Endothelial cell of umbilical vein (primary cell): ENCODE measurements at places on chromosomes 7 and 10. TPM values are rescaled to one million over a fixed set of nuclear protein-coding genes. Genes with fewer than 3 reads are reported as not detected.

XRCC2 gene
- 8.5 and 8.8 TPM in 2 replicates for total RNA-seq

FAM204A gene
- total RNA-seq = 68.7 and 73.7 TPM in 2 replicates

SYT15B gene
- 0.18 TPM in 1 of 2 replicates, not detected in the other for total RNA-seq

VGF gene
- not detected in 2 replicates for total RNA-seq

DENND2A gene
- 0.33 TPM in 1 of 2 replicates, not detected in the other for total RNA-seq

TRIM73 gene
- 1.2 and 2.0 TPM in 2 replicates for total RNA-seq

A1CF gene
- not detected in 2 replicates for total RNA-seq

AS3MT gene
- 0.95 TPM in 1 of 2 replicates, not detected in the other for total RNA-seq

FGFR2 gene
- not detected in 2 replicates for total RNA-seq

KIN gene
- 13.6 and 14.4 TPM in 2 replicates for total RNA-seq

OR2A14 gene
- not detected in 2 replicates for total RNA-seq

SLC26A4 gene
- total RNA-seq = 0.77 and 1.3 TPM in 2 replicates

RBM48 gene
- 12.0 and 13.1 TPM in 2 replicates for total RNA-seq

ANKRD1 gene
- 591 and 664 TPM in 2 replicates for total RNA-seq

HECW1 gene
- total RNA-seq = not detected in 2 replicates

LRRD1 gene
- total RNA-seq = 0.46 TPM in 1 of 2 replicates, not detected in the other

CRTAC1 gene
- 0.72 and 3.0 TPM in 2 replicates for total RNA-seq

NEUROD6 gene
- total RNA-seq = not detected in 2 replicates

C10orf62 gene
- total RNA-seq = not detected in 2 replicates

FLNC gene
- total RNA-seq = 81.8 and 81.9 TPM in 2 replicates

PTEN gene
- total RNA-seq = 75.3 and 76.9 TPM in 2 replicates

KIF11 gene
- total RNA-seq = 42.6 and 42.8 TPM in 2 replicates

LRIT1 gene
- not detected in 2 replicates for total RNA-seq

HABP2 gene
- total RNA-seq = not detected in 2 replicates

CFAP70 gene
- total RNA-seq = 0.12 and 0.27 TPM in 2 replicates

TSPAN12 gene
- 19.0 and 19.8 TPM in 2 replicates for total RNA-seq

CPVL gene
- not detected in 2 replicates for total RNA-seq

ALOX5 gene
- total RNA-seq = not detected in 2 replicates

GRB10 gene
- total RNA-seq = 240 and 243 TPM in 2 replicates

PNLIPRP1 gene
- total RNA-seq = not detected in 2 replicates

NANOS1 gene
- 0.40 and 0.76 TPM in 2 replicates for total RNA-seq

PNLIPRP2 gene
- not detected in 2 replicates for total RNA-seq

GTPBP4 gene
- total RNA-seq = 68.9 and 69.3 TPM in 2 replicates

SPDYE16 gene
- 0.22 TPM in 1 of 2 replicates, not detected in the other for total RNA-seq

KCP gene
- not detected in 2 replicates for total RNA-seq

LBX1 gene
- total RNA-seq = not detected in 2 replicates

IL15RA gene
- 16.1 and 18.8 TPM in 2 replicates for total RNA-seq

TAF6 gene
- 64.6 and 67.3 TPM in 2 replicates for total RNA-seq

ZCWPW1 gene
- total RNA-seq = 0.31 and 0.48 TPM in 2 replicates

CYTH3 gene
- 11.1 and 11.2 TPM in 2 replicates for total RNA-seq

CNPY1 gene
- not detected in 2 replicates for total RNA-seq

NUTM2E gene
- 0.30 TPM in 1 of 2 replicates, not detected in the other for total RNA-seq

MARCHF5 gene
- 48.0 and 55.7 TPM in 2 replicates for total RNA-seq

TFPI2 gene
- 33.1 and 65.9 TPM in 2 replicates for total RNA-seq

OR2A1 gene
- total RNA-seq = not detected in 2 replicates

EIF4EBP2 gene
- 46.6 and 47.0 TPM in 2 replicates for total RNA-seq

LLCFC1 gene
- total RNA-seq = not detected in 2 replicates

PTPRN2 gene
- total RNA-seq = 0.51 and 0.62 TPM in 2 replicates

MSMB gene
- not detected in 2 replicates for total RNA-seq

PALS2 gene
- total RNA-seq = 23.6 and 24.4 TPM in 2 replicates

NUDT13 gene
- 2.3 and 2.6 TPM in 2 replicates for total RNA-seq

ACTR3C gene
- 0.69 TPM in 1 of 2 replicates, not detected in the other for total RNA-seq

PITX3 gene
- total RNA-seq = not detected in 2 replicates

SAP25 gene
- total RNA-seq = 2.4 and 3.2 TPM in 2 replicates
